NCI-H1436 (cell line): ENCODE measurements at places on chromosomes 1 and 21.
A peak's percentile ranks its signal among the peaks of the same experiment; 100 is the strongest.

DNA sequence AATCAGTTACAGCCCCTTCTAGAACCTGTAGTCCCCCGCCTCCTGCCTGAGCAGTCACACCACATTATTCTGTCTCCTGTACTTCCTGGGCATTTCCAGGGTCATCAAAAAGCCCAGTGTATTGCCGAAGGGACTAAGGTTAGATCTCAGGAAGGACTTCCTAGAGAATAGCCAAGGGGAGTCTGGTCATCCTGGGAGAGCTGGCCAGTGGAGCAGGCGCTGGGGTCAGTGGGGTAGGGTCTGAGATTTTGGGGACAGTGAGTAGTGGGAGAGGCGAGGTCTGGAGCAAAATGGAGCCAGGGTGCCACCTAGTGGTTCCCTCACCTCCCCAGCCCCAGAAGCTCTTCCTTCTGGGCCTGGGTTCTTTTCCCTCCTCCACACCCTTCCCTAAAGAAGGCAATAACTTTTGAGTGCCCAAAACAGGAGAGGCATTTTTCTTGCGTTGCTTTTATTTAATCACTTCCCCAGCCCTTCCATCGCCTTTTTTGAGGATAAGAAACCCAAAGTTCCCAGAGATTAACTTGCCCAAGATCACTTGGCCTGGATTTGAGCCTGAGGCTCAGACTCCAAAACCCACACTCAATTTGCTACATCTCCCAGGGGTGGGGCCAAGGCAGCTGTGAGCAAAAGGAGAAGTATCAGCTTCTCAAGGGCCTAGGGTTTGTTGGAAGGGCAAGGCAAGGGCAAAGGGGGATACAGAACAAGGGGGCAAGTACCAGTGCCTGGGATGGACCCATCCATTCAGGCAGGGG, 7.3 kb upstream of the PMVK start:
- peak; percentile 46 for DNase-seq

- DNase-seq, result no peak
Measured at GRCh38 chr1:169624912-169625311, 5.0 kb downstream of the SELP start.

DNA sequence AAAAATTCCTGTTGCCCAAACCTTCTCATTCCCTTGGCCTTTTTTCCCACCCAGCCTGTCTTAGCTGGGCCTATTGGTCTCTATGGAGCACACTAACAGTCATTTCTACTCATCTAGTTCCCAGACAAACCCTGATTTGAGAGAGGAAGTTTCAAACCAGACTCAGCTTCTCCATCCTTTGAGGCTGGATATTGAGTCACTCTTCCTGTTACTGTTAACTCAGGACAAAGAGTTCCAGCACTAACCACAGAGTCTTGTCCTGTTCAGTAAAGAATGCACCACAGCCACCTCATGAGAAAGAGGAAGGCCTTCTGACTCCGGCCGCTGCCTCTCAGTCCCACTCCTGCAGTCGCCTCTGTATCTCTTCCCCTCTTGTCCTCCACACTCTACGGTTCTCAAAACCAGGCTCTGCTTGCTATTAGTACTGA, 137.8 kb downstream of the PTPRC start:
- no peak for DNase-seq

GRCh38 chr1:232634096-232634495, 4.2 kb upstream of the SIPA1L2 start:
- no peak for DNase-seq

- no peak for DNase-seq
Measured at GRCh38 chr21:19034560-19034959, 631.0 kb upstream of the TMPRSS15 start.

GRCh38 chr1:228793032-228793431, 57.8 kb downstream of the RHOU start:
- no peak for DNase-seq

DNA sequence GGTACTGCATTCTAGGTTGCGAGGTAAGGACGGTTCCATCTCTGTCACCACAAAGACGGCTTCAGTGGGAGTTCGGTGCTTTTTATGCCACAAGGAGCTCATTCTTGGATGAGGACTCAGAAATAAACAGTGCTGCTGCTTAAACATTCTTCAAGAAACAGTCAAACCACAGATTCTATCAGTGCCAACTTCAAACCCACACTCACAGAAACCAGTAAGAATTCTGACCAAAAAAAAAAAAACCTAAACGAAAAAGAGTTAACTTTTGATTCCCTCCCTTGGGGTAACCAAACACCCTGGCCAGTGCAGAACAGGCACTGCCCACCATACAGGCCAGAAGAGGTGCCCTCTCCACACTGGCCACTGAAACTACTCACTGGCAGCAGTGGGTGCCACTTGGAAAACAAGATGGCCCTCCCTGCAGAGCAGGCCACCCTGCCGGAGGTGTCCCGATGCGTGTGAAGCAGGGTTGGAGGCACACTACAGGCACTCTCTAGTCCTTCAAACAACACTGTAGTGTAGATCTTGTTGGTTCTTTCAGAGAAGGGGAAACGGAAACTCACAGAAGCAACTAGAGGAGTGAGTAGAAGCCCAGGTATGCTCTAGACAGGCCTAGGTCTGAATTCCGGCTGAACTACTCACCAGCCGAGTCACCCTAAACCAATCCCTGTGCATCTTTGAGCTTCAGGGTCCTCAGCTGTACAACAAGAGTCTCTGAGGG, 87.3 kb upstream of the TLR5 start:
- no peak for DNase-seq

DNA sequence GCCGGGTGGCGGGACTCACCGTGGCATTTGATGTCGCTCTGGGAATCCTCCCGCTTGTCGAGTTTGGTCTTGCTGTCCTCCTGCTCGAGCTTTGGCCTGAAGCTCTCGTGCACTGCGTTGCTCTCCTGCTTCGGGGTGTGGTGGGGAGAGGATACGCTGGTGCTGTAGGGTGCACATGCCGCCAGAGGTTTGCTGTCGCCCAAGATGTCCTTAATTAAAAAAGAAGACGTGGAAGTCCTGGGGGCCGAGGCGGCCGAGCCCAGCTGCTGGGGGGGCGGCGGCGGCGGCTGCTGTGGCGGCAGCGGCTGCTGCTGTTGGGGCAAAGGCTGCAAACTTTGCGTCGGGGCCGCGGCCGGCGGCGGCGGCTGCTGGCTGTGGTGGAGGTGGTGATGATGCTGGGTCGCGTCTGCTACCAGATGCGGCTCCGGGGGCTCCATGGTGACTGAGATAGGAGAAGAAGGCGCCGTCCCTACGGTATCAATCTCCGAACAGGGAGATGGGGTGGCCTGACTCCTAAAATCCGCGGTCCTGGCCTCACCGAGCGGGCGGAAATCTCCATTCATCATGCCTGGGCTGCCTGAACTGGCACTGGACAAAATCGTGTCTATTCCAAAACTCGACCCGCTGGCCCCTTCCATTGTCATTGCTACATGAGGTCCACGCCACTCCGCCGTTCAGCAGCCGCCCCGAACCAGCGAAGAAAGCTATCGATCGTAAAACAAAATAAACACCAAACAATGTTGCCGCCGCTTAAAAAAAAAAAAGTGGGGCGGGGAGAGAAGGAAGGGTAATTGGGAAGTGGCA, at the start of gene BARHL2:
BARHL2 (minus strand) TSS at position 751 of the 804 bp plus-strand sequence; CDS start at position 644, 107 bp downstream.
- DNase-seq, result no peak

DNA sequence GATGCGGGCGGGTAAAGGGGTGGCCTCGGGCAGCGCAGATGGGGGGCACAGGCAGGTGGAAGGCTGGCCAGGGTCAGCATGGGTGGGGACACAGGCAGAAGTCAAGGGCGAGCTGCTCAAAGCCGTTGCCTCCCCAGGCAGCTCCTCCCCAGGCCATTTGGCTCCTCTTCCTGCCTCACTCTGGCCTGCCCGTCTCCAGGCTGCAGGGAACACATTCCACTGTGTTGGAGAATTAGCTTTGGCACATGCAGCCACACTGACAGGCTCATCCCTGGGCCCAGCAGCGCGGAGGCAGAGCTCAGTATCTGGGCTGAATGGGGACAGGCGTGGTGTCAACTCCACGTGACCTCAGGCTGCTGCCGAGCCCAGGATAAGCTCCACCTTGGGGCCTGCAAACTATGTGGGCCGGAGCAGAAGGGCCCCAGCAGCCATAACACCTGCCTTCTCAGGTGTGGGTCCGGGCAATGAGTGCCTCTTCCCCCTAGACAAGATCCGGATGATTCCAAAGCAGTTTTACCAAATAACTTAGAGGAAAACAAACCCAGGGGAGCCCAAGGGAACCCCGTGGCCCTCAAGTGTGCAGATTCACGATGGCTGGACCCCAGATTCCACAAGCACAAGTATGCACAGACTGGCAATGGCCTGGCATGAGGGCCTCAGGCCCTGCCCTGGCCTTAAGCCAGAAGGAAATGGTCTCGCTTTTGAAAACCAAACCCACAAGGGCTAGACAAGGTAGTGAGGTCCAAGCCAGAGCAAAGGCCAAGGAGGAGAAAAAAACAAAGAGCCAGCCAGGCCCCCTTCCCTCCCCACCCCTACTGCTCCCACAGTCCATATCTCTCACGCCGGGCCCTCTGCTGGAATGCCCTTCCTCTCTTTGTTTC, 40.2 kb downstream of the HSPG2 start:
- no peak for DNase-seq

DNA sequence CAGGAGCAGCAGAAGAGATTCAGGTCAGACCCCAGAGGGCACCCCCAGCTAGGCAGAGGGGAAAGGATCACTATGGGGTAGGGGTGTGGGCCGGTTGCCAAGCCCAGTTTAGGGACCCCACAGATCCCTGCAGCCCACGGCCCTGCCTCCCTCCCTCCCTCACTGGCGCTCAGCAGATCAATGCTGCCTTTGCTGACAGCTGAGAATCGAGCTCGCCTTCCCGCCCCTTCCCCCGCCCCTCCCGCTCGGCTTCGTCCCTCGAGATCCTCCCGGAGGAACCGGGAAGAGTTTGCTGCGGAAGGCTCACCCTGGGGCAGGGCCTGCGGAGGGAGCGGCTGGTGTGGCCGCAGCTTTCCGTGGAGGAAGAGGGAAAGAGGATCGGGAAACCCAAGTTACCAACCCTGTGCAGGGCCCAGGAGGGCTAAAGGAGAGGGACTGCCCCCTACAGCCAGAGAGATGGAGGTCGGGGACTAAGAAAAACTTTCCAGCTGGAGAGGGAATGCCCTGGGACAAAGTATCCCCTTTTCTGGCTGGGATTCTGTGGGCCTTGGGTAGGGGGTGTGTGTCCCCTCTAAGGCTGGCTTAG, 1.1 kb upstream of the KCNQ4 start:
- no peak for DNase-seq

DNA sequence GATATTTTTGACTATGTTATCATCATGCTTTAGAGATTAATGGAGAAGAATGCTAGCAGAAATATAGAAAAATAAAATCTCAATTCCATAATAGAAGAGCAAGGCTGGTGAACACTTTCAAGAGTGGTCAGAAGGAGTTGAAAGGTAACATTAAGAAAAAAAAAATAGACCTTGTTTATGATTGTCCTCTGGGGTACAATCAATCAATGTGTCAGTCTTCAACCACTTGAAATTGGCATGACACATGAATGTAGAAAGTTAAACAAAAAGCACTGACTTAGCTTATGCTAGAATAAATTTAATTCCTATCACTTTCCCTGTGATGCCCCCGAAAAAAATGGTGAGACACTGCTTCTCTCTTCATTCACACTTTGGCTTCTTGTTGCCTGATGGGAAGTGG, 750.3 kb upstream of the ADGRL2 start:
- DNase-seq, result no peak

GRCh38 chr1:20167126-20167525, 18.8 kb upstream of the UBXN10 start:
- no peak for DNase-seq

DNA sequence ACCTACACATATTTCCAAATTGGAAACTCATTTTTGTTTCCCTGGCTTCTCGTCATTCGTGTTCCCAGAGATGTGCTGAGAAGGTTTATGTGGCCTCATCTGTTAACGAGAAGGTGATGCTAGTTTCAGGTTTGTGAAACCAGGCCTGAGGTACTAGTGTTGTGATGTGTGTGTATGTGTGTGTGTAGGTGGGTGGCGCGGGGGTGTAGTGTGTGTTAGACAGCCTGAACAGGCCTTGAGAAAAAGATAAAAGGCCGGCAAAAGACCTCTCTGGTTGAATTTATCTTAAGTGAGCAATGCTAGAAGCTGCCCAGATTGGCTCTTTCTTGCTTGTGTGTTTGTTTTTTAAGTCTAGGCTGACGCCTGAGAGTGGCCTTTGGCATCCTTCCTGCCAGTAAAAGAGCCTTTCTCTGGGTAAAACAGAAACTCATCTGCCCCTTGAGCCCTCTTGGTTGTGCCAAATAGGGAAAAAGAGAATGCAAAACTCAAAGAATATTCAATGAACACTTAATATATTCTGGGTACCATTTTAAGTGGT, 65.8 kb upstream of the HSD17B7 start:
- no peak for DNase-seq

- no peak for DNase-seq
Measured at GRCh38 chr1:26274801-26275425, 5.0 kb upstream of the SH3BGRL3 start.

GRCh38 chr1:186899577-186899976, 70.8 kb downstream of the PLA2G4A start:
- no peak for DNase-seq

- no peak for DNase-seq
Measured at GRCh38 chr1:117826119-117826518, 103.3 kb downstream of the GDAP2 start.

GRCh38 chr1:245942856-245943255, 564.2 kb downstream of the SMYD3 start:
- DNase-seq, result no peak

GRCh38 chr21:37233551-37234146, 33.5 kb downstream of the VPS26C start:
- DNase-seq, result no peak

GRCh38 chr1:10897321-10897980, 101.0 kb upstream of the CASZ1 start:
- DNase-seq, result no peak

DNA sequence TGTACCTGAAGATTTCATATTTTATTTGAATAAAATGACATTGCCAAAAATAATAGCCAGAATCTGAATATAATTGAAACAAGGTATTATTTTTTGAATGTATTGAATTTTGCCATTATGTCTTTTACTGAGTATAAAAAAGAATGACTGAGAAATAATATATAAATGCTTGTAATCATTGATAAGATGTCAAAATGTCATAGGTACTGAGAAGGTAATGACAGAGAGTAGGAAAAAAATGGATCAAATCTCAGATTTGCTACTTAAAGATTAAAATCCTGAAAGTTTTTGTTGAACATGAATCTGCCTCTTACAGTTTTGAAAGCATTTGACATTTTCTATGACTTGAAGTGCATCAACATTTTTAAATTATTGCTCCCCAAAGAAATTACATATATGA, 1069.9 kb upstream of the ADGRL4 start:
- no peak for DNase-seq

DNA sequence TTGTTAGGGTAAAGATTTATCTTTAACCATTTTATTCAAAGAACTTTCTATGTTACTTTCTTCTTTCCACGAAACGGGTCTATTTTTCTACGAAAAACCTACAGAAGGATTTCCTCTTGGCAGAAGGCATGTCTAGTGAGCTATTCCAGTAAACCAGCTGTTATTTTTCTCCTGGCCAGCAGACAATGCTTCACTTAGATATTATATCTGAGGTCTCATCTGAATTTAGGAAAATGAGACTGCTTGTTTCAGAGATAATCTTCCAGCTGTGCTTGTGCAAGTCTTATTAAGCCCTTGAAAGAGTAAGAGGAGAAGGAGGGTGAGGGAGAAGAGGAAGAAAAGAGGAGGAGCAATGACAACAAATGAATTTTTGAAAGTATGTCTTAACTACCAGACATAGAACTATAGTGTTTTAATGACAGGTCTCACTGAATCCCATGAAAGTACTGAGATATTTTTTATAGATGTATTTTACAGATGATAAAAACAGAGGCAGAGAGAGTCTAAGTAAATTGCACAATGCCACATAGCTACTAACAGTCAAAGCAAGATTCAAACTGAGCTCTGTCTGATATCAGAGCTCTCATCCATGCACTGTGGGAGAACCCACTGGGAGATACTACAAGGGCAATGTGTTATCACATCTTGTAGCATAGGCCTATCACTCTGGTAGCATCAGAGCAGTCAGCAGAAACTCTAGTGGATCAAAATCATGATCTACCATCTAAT, 54.6 kb upstream of the SAMSN1 start:
- no peak for DNase-seq
